Temporal lobe (tissue), 4 donors: ENCODE measurements at places on chromosomes 4 and X. TPM values are rescaled to one million over a fixed set of nuclear protein-coding genes. Genes with fewer than 3 reads are reported as not detected.

The ANXA10 gene
- total RNA-seq = 0.25 TPM

The SSX2 gene
- not detected for total RNA-seq

The DRP2 gene
- 4.7 TPM for total RNA-seq

The SMIM31 gene
- not detected for total RNA-seq

The SLC49A3 gene
- 0.49 TPM for total RNA-seq

The IL2 gene
- total RNA-seq = not detected

The PFKFB1 gene
- 0.25 TPM for total RNA-seq

The SLC10A4 gene
- 5.2 TPM for total RNA-seq

The MAGEC2 gene
- not detected for total RNA-seq

The SCD5 gene
- total RNA-seq = 271 TPM

The GPM6B gene
- 323 TPM for total RNA-seq

The RHOXF1 gene
- not detected for total RNA-seq

The SAP30 gene
- total RNA-seq = 14.5 TPM

The RBPJ gene
- 58.8 TPM for total RNA-seq

The XAGE1B gene
- not detected for total RNA-seq

The MAGIX gene
- total RNA-seq = 1.5 TPM

The OSTC gene
- total RNA-seq = 32.5 TPM

The ITGB1BP2 gene
- total RNA-seq = 1.7 TPM

The RASGEF1B gene
- 26.8 TPM for total RNA-seq

The LINC00632 gene
- 39.8 TPM for total RNA-seq

The SLC6A14 gene
- not detected for total RNA-seq

The HSD17B11 gene
- 32.0 TPM for total RNA-seq

The GPR50 gene
- not detected for total RNA-seq

The CSAG3 gene
- total RNA-seq = not detected

The DCAF8L2 gene
- total RNA-seq = not detected

The TDO2 gene
- total RNA-seq = not detected

The KLHL4 gene
- total RNA-seq = 36.1 TPM
